ENCODE measurements at places on chromosomes 2 and 18.

DNA sequence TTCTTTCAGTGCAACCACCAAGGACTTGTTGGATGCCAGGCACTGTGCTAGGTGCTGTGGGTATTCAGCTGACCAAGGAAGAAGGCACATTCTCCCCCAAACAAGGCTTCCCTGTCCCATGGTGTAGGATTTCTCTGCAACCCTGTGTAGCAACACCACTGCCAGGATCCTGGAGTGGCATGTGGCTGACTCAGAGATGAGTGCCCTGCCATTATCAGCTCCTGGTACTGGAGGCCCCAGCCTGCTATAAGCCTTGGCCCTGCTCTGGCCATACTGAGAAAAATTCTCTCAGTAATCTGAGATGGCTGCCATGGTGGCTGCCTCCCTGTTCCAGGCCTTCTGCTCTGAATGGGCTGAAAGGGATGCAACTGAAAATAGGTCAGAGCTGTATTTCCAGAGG, 4.3 kb downstream of the SMYD5 start:
- no peak for DNase-seq

DNA sequence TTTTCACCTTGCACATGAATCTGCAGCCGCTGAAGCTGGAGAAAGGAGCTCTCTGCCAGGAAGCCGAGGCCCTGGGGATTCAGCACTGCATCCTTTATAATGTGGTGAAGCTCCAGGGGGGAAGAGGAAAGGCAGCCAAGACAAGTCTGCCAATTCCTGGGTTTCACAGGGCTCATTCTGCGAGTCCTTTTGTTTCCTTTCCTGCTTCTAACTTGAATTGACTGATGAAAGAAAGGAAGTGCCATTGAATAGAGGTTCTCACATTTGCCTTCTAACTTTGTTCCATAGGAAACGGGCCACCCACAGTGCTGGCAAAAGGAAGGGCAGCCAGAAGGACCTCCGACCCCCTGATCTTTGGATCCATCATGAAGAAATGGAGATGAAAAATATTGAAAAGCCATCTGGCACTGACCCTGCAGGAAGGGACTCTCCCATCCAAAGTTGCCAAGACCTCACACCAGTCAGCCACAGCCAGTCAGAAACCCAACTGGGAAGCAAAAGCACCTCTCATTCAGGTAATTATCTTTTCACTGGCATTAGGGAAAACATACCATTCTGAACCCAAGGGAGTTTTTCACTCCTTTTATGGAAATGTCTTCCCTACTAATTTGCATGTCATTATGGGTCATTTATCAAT, 765.4 kb downstream of the MBD2 start:
- no peak for DNase-seq

- DNase-seq, result no peak
These were observed 167.3 kb upstream of the SCN7A start for GRCh38 chr2:166661391-166661790.

- no peak for DNase-seq
These were observed 411.7 kb downstream of the SOCS6 start for GRCh38 chr18:70700496-70700895.

GRCh38 chr18:79937103-79937860, 14.2 kb downstream of the SLC66A2 start:
- no peak for DNase-seq

DNA sequence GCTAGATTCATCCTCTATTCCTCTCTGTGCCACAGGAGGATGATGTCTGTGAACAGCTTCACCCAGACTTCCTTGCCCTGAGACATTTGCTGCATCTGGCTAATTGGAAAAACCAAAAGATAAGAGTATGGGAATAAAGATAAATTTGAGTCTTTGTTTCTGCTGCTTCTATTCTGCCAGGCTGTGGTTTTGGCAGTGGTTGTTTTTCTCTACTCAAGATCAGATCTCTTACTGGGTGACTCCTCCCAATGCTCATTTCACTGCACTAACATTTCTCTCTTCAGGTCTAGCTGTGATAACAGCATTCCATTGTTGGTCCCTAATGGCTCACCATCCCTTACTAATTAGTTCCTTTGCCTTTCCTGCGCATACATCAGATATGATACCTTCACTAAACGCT, 89.5 kb downstream of the CALCRL start:
- no peak for DNase-seq

DNA sequence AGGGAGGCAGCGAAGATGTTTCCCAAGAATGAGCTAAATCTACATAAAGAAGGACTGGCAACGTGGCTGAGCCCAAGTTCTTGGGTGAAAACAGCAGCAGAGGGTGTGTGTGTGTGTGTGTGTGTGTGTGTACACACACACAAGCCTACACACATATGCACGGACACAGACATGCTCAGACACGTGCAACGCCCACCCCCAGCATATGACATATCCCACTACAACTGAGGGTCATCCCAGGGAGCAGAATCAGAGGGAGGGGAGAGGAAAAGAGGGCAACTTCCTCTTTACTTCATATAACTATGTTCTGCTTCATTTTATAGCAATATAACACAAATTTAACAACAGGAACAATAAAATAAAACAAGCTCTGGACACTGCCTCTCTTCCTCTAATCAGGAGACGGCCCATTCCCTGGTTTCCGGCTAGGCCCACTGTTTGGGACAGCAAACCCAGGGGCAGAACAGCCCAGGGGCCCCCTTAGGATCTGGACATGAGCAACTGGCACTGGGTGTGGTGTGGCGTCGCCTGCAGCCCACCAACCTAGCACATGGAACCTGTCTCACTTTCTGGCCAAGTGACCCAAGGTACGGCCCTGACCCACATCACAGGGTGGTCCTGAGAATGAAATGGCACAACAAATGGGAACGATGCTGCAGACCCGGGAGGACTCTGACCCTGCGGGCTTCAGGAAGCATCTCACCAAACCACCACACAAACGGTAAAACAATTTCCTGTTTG, 25.0 kb downstream of the FAM178B start:
- no peak for DNase-seq

DNA sequence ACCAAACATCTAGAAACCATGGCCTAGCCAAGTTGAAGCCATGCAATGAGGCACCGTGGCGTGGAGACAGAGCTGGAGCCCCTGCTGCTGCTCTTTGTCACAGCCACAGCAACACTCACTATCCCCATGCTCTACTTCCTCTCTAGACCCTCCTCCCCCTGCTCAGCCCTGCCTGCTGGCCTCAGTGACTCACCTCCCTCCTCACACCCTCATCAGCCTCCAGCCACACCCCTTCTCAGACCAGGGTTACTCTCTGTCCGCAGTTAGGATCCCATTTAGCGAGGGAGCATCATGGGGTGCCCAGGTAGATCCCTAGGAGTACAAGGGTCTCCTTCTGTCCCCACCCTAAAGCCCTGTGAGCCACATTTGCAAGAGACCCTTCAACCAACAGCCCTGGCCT, 25.4 kb upstream of the SOX11 start:
- no peak for DNase-seq

- no peak for DNase-seq
These were observed 84.7 kb upstream of the NEDD4L start for GRCh38 chr18:57959278-57959677.

DNA sequence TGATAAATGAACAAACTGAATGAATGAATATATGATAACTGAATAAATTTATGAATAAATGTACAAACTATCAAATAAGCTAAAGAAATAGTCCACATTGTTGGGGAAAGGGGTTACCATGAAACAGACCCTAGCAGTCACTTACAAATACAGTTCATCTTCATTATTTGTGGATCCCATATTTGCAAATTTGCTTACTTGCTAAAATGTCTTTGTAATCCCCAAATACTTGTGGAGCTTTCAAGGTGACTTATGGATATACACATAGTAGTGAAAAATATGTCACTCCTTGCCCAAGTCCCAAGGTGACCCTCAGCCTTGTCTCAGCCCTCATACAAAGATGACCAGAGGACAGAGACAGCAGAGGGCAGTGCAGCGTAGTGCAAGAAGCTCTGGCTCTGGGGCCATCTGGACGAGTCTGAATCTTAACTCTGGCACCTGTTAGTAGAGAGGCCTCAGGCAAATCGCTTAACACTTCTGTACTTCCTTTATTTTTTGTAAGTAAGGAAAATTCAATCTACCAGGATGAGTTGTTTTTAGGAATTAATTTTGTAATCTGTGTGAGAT, 3.1 kb downstream of the PAIP2B start:
- DNase-seq, result no peak

GRCh38 chr2:47546994-47547393, 144.0 kb downstream of the MSH2 start:
- DNase-seq, result no peak

- no peak for DNase-seq
These were observed 91.1 kb downstream of the FMNL2 start for GRCh38 chr2:152425765-152426727.

DNA sequence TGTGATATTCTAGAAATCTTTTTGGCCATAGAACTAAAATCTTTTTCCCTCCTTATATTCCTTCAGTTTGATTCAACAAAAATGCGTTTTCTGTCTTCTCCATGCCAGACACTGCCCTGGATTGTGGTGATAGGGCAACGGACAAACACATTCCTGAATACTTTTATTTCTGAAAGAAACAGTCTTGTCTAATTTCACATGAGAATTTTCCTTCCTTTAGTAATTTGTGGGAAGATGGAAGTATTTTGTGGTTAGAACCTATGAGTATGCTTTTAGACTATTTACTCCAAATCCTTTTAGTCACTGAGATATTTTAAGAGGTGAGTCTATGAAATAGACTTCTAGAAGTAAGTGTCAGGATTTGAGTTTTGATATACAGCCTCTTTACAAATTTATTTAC, 49.6 kb downstream of the COL5A2 start:
- no peak for DNase-seq

DNA sequence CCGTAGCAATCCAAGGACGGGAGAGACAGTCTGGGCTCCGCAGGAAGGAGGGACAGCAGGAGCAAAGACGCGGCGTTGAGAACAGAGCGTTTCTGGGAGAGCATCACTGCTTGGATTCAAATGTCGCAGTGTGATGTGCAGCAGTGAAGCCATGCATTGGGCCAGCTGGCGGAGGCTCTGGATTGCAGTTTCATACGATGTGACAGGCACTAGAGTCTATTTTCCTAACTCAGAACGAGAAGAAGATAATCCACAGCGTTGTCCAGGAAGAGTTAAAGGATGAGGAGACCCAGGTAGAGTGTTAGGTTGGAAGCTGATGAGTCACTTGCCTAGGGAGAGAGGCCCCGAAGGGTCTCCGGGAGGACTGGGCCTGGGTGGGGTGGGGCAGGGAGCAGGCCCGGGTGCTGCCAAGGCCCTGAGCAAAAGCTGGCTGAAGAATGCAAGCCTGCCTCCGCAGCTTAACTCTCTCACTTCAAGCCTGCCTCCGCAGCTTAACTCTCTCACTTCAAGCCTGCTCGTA, 17.7 kb upstream of the SEMA4C start:
- no peak for DNase-seq

DNA sequence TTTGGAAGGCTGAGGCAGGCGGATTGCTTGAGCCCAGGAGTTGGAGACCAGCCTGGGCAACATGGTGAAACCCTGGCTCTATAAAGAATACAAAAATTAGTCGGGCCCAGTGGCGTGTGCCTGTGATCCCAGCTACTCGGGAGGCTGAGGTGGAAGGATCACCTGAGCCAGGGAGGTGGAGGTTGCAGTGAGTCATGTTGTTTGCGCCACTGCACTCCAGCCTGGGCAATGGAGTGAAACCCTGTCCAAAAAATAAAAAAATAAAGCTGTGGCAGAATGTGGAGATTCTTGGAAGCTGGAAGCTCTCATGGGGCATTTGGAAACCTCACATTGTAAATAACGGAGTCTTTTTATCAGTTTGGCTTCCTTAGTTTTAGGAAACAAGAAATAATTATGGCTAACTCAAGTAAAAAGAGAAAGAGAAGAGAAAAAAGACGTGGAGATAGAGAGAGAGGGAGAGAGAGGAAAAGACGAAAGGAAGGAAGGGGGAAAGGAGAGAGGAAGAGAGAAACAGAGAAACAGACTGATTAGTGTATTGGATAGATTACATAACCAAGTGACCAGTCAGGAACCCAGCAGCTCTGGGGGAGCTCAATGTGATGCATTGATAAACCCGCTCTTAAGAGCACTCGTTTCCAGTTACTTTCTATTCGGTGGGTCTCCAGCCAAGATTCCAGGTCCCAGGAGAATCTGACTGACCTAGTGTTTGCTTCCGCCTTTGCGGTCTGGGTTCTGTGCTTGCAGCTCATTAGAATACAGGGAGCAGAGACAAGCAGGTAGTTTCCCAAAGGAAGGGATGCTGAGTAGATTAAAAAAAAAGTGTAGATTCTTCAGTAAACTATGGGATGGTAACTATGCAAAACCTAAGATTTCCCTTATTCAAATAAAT, 1.1 kb upstream of the SPAST start:
- DNase-seq, result no peak

DNA sequence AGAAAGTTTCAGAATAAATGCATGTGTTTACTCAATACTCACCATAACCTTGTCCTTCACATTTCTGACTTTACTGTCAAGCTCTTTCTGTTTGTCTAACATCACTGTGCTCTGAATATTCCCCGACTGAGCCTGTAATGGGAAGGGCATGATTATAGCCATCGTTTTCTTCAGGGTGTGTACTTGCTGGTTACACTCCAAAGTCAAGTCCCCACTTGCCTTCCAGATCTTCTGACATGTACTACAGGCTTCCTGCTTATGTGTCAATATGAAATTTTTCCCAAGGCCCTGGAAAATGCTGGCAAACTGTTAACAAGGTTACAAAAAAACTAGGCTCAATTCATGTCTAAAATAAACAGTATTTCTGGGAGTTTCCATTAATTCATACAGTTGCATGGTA, 12.9 kb downstream of the STAT1 start:
- DNase-seq, result no peak

- DNase-seq, result no peak
These were observed 350.9 kb downstream of the PARD3B start for GRCh38 chr2:204896146-204896545.
